ENCODE measurements at places on chromosomes 1 and 21. TPM values are rescaled to one million over a fixed set of nuclear protein-coding genes. Genes with fewer than 3 reads are reported as not detected.

Gene PM20D1
- 0.29 TPM for total RNA-seq

Gene TENT5C
- total RNA-seq, result 0.92 TPM

Gene BSND
- not detected for total RNA-seq

Gene S100A9
- 61.2 TPM for total RNA-seq

- DNase-seq, result no peak
Measured at GRCh38 chr1:156726549-156727226, 1.6 kb upstream of the METTL25B start.

DNA sequence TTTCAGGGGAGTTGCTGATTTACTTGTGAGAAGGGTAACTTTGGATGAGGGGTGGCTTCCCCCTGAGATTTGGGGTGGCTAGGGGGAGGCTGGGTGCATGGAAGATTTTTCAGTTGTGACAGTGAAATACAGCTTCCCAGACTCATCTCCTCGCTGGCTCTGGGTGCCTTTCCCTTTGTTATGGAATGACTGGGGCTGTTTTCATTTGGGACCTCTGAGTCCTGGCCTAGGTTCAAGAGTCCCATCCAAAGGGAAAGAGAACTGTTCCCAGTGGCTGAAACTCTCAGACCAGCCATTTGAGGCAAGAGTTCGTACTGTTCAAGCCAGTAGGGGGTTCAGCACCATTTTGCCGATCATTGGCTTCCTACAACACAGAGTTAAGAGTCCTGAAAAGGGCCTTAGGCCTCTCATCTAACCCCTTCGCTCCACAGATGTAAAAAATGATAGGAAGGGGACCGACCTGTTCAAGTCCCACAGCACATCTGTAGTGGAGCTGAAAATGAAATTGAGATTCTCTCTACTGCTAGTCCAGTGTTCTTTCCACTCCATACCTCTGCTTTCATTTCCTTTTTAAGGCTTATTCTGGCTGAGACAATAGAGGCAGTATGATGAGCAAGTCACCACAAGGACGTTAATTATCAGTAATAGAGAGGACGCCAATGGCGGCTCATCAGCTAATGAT lies 958 bp downstream of the DDR2 start:
- DNase-seq, result no peak

DNA sequence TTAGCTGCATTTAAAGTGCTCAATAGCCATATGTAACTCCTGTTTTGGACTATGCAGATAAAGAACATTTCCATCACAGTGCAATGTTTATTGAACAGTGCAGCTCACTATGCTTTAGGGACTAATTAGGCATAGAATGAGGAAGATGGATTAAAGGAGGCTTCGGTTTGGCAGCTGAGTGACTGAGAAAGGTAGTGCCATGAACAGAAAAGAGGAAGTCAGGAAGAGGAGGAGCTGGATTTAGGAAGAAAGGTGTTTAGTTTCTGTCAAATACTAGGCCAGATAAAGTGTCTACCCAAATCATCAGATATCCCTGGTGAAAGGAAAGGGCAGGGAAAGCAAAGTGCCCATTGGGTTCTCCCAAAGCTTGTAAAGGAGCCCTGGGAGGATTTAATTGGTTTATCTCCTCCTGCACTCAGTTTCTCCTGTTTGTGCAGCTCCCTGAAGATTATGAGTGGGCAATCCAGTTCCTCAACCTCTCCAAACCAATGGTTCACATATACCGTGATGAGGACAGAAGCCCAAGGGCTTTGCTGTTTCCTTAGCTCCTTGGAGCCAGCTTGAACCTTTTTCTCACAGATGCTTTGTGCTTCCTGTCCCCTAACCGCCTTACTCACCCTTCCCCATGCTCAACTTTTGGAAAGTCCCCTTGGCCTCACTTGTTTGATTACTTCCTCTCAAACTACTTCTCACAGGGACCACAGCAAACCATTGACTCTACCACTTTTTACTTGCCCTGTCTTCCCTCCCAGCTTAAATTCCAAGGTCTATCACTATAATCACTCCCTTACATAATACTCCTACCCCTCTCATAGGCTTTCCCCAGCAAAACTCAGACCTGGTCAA lies 3.5 kb upstream of the RAP1A start:
- no peak for DNase-seq

DNA sequence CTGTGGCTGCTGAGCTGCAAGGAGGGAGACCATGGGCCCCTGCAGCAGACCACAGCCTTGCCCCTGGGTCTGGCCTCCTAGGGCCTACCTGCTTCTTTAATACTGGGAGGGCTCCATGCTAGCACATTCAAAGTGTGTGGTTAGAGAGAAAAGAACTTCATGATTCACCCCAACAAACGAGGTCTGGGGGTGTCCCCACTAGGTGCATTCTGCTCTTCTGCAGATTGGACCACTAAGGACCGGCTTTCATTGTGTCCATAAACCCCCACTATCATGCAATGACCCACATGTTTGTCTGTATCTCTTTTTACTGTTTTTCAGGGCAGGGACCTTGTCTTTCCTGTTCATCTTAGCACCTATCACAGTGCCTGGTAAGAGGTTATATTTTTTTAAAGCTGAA lies 185.4 kb downstream of the OMA1 start:
- DNase-seq, result no peak

DNA sequence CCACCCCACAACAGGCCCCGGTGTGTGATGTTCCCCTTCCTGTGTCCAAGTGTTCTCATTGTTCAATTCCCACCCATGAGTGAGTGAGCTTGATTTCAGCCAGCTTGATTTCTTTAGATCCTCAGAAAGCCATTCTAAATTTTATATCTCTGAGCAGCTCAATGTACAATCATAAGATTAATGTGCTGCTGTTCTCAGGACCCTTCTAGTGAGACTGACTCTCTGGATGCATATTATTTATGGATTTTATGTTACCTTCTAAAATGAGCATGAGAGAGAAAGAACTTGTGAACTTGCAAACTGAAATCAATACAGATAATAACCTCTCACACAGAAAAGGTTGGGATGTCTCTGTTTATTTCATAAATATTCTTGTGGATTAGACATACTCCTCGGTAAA lies 1133.5 kb upstream of the TMPRSS15 start:
- no peak for DNase-seq

DNA sequence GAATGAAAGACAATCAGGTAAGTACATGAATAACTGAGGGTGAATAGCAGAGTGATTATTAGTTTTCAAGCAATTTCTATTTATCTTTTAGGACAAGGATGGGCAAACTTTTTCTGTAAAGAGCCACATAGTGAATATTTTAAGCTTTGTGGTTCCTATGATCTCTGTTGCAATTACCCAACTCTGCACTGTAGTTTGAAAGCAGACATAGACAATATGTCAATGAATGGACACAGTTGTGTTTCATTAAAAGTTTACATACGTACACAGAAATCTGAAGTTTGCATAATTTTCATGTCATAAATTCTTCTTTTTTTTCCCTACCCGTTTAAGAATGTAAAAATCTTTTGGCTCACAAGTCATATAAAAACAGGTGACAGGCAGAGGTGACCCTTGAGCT lies 71.4 kb downstream of the ZNF281 start:
- no peak for DNase-seq

DNA sequence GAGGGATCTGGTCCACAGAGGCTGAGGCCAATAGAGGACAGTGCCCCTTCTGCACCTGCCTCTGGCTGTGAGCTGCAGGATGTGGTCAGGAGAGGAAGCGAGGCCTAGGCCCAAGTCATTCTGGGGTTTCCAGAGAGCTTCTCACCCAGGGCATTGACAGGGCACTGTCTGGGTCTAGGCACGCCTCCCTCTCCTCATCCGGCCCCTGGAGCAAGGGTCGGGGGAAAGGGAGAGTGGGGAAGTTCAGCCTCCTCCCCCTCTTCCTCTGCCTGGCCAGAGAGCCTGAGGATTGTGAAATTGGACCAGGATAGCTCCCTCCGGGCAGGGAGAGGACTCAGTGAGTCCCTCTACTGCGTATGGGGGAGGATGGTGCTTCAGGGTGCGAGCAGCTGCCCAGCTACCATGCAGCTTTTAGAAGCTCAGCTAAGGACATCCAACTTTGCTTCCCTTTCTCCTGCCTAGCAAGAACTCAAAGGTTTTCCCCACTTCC lies 6.3 kb upstream of the INAVA start:
- no peak for DNase-seq

DNA sequence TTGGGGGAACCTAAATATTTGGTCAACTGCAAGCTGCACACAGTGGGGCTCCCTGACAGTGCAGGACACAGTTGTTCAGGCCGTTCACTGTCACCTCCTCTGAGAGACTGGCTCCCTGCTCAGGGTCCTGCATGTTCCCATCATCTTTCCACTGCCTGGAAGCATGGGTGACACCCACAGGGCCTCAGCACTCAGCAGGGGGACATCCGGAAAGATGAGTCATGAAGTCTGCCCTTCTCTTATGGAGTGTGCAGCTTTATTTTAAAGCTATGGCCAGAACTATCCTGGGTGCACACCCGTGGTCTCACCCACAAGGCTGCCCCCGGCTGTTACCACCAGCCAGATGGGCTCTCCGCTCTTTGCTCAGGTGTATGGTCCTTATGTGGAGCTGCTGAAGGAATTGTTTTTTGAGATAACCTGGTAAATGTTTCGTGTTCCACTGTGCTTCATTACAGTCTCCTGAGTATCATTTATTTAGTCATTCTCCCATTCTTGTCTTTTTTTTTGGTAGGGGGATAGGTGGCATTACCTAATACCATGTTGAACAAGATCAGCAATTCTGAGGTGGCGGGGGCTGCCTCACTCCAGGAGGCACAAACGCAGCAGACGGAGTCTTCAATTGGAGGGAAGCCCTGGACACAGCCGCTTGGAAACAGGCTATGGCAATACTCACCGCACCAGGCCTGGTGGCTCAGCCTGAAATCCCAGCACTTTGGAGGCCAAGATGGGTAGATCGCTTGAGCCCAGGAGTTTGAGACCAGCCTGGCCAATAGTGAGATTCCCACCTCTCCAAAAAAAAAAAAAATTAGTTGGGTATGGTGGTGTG lies 14.3 kb downstream of the TRIM11 start:
- no peak for DNase-seq

GRCh38 chr1:65691152-65691900 lies 101.4 kb upstream of the PDE4B start:
- DNase-seq, result no peak

DNA sequence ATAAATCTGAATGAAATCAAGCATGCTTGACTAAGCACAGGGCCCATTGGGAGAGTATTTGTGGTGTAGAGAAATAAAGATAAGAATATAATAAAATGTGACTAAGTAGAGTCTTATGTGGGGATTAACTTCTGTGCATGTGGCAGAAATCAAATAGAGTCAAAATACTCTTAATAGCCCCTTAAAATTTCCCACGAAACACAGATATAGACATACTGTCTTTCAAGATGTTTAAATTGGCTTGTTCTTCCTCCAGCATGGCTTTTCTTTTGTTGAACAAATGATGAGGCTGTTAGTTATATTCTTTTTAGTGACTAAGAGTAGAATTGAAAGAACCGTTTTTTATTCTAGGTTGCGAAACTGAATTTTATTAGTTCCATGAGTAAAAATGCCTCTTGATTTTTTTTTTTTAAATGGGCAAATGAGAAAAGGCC lies 112.3 kb downstream of the RPS6KC1 start:
- no peak for DNase-seq

DNA sequence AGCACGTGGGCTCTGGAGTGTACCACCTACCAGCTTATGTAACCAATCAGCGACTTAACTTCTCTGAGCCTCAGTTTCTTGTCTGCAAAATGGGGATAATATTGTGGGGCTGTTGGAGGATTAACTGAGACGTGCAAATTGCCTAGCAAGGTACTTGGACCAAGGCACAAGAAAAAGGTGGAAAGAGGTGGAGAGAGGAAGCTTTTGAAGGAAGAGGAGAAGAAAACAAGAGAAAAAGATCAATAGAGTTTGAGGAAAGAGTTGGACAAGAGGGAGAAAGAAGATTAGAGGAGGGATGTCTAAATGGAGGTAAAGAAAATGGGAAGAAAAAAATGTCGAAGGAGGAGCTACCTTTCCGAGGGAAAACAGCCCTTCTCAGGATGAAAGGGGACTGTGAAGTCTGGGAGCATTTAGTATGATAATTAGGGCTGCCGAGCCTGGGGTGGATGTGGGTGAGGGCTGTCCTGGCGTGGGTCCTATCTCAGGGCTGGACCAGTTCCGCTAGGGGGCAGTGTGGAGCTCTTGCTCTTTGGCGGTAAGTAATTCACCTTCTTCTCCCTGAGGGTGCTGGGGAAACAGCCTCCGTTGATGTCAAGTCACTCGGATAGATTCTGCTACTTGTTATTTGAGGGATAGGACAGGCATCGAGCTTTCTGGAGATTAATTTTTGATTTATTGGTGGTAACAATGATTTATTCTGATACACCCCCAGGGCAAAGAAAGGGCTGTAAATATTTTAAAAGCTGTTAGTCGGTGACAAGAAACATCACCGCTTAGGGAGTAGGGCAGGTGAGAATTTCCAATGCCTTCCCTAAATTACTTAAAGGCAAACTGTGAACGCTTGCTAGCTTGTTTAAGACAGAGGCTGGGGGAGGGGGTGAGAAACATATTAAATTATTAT lies 79.0 kb upstream of the NFASC start:
- DNase-seq, result no peak

DNA sequence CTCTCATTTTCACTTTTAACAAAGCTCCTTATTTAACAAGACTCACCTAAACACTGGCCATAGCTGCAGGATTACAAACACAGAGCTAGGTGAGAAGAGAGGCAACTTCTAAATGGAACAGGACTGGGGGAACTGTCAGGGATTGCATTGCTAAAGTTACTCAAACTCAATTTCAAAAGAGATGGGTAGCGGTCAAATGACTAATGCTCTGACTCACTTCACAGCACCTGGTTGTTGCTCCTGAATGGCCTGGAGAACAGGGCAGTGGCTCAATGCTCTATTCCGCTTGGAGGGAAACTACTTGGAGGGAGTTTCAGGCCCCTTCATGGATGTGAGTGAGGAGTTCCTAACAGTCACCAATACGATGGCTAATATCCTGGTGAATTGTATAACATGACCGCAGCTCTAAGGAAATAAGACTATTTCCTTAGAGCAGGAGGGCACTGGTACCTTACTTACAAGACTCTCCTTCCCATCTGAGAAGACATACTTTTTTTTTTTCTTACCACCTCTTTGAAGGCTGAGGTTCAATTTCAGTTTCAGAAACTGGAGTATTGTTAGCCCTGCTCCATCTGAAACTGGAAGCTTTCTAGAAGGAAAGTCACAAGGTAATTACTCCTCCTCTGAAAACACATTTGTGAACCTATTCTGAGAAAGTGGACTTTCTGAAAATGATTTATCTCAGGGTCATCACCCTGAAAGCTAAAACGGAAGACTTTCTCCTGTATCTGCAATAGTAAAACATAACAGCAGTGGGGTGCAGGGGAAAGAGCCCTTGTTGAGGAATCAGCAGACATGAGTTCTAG lies 9.5 kb downstream of the DPT start:
- DNase-seq, result no peak

- DNase-seq, result no peak
Measured at GRCh38 chr21:35619184-35619583, 441.1 kb downstream of the SETD4 start.

GRCh38 chr1:241396747-241397681 lies 40.0 kb upstream of the RGS7 start:
- DNase-seq, result peak; percentile 50

- no peak for DNase-seq
Measured at GRCh38 chr1:35112668-35113067, 33.5 kb downstream of the ZMYM1 start.

- DNase-seq, result no peak
Measured at GRCh38 chr21:38337793-38338192, 81.0 kb downstream of the KCNJ15 start.

All from esophagus muscularis mucosa (tissue), 4 donors.